Left ventricle myocardium superior (tissue), 1 donor: ENCODE measurements at places on chromosomes 16 and 17.

GRCh38 chr16:10922328-10923145 lies 19.7 kb downstream of the DEXI start:
- peak; percentile 91 for DNase-seq

- DNase-seq, result peak; percentile 61
Observed at GRCh38 chr16:67936124-67936879, at the start of gene PSMB10. Gene PSMB10, minus strand, starts transcription at chr16:67936850. Its CDS starts 101 bp downstream, at chr16:67936749.

DNA sequence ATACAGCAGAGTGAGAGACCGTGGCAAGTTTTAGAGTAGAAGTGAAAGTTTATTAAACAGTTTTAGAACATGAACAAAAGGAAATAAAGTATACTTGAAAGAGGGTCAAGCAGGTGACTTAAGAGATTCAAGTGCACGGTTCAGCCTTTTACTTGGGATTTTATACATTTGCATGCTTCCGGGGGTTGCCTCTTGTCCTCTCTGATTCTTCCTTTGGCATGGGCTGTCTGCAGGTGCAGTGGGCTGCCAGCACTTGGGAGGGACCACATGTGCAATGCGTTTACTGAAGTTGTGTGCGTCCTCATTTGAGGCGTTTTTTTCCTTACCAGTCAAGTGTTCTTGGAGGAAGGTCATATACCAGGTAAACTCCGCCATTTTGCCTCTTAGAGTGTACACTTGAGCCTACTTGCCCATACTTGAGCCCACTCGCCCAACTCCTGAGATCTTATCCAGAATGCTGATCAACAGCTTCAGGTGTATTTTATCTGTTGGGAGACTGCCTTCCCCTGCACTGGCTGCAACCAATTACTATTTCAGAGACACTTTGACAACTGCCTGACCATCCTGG lies 195.2 kb downstream of the IRX5 start:
- DNase-seq, result no peak

DNA sequence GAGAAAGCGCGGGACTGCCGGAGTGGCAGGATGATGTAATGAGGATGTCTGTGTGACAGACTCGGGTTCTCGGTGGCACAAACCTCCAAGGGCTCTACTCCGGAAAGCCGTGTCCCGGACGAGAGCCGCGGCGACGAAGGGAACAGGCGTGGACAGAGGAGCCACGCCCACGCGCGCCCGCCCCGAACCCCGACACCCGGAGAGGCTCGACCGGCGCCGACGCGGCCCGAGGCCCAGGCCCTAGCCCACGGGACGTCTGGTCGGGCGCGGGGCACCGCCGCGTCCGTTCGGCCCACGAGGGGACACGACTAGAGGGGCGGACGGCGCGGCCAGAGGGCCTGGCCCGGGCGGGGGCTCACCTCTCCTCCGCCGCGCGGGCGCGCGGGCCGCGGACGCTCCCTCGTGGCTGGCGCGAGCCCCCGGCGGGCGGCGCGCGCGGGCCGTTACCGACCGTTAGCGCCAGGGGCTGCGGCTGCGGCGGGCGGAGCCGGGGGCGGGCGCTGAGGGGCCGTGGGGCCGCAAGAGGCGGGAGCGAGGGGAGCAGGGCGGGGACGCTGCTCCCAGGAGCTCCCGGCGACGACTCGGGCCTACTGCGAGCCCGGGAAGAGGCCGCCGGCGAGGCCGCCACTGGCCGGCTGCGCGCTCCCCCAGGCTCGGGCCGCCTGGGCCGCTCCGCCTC lies 2.1 kb upstream of the IRX5 start:
- peak; percentile 89 for DNase-seq

- no peak for DNase-seq
Observed at GRCh38 chr16:75379911-75380847, 53.1 kb downstream of the CFDP1 start.
